NCI-H2171 treated with DMSO at 0.1 percent for 48 hours (cell line): ENCODE measurements at places on chromosomes 5 and 9.

DNA sequence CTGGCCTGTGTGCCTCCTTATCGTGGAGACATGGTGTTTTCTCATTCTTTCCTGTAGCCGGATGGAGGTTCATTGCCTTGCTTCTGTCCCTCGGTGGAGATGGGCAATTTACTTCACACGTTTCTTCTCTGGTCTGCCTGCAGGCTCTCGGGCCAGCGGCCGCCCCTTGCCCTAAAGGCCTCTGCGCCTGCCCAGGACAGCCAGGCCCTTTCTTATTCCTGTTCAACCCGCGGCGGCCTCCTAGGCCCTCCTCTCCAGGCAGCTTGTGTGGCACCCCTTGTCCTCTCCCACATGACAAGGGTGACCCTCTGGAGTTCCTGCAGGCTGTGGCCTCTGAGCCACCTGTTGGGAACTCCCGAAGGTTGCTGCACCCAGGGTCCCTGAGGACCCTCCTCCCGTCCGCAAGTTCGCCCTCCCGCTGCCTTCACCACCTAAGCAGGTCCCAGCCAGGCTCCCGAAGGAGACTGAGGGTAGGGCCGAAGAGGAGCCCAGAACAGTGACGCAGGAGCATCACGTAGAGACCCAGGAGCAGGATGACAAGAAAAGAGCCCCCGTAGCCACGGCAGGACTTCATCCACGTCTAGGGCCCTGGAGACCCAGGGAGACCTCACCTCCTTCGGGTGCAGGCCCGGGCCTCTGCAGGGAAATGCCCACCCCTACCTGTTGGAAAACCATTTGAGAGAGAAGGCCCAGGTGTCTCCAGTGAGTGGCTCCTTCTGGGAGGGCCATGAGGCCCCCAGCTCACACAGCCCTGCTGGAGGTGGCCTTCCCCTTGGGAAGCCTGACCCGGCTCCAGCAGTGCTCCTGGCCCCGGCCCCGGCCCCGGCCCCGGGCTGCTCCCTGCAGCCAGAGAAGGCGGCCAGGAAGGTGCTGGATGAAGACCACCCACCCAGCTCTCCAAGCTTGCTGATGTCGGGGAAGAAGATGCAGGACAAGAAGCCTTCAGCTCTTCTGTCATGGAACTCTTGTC is 291.4 kb downstream of the TLE4 start:
- no peak for DNase-seq

- DNase-seq = no peak
Measured at GRCh38 chr5:71912021-71912420, 192.9 kb downstream of the CARTPT start.

GRCh38 chr9:90854637-90855175 is 53.1 kb downstream of the SYK start:
- DNase-seq = peak; percentile 64

- no peak for DNase-seq
Measured at GRCh38 chr5:154368041-154368800, 77.6 kb upstream of the SAP30L start.

DNA sequence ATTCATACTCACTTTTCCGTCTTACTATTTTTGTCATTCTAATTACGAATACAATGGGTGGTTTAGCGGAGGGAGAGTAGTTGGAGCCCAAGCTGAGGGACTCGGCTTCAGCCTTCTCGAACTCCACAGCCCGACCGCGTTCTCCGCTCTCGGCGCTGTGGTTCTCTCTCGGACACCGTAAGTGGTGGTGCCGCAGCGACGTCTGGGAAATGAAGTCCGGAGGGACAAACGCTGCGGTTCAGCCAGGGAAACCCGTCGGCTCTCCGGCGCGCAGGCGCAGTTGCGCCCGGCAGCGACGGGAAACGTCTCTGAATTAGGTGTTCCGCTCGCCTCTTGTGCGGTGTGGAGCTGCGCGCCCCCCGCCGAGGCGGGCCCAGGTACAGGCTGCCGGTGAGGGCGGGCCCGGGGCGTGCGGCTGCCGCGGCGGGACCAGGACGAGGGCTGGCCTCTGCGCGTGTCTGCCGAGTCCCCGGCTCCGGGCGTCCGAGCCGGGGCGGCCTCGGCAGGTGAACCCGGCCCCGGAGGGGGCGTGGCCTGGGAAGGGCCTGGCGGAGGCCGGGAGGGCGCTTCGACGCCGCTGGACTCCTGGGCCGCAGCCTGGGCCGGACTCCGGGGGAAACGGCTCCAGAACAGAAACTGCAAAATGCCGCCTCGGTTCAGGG is at the start of gene ZNF879:
ZNF879 (plus strand) TSS at position 277 of the 662 bp plus-strand sequence. CDS start 1,201 bp downstream, outside the sequence.
- peak; percentile 77 for DNase-seq

GRCh38 chr9:85291266-85291665 is 450.5 kb downstream of the AGTPBP1 start:
- no peak for DNase-seq

DNA sequence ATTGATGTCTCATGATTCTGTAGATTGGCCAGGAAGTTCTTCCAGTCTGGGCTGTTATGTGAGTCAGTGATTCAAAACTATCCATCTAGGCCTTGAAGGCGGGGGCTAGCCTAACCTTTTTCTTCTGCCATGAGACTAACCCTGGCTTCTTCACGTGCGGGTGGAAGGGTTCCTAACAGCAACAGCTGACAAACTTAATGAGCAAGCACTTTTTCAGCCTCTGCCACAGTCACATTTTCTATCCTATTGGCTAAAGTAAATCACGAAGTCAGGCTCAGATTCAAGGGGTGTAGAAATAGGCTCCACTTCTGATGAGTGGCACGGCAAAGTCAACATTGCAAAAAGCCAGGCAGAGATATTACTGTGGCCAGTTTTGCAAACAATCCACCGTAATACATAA is 68.4 kb downstream of the STK32A start:
- DNase-seq = no peak

DNA sequence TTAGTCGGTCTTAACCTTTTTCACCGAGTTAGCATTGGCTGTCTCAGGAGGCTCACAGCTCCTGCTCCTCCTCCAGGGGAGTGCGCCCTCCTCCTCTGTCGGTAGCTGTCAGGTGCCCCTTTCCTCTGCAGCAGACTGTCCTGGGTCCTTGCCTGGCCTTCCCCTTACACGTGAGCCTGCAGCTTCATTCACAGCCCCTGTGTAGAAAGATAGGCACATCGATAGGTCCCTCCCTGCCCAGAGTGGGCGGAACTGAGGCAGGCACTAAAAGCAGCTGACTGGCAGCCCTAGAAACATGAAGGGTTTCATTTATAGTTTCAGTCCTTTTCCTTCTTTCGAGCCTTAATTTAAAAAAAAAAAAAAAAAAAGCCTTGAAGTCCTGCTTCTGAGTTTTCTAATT is 17.2 kb downstream of the TENT4A start:
- no peak for DNase-seq

- no peak for DNase-seq
Measured at GRCh38 chr5:72600391-72600981, 93.3 kb upstream of the ZNF366 start.

- DNase-seq = no peak
Measured at GRCh38 chr9:94693485-94694204, 32.9 kb upstream of the AOPEP start.

- no peak for DNase-seq
Measured at GRCh38 chr5:115386657-115387056, 90.2 kb upstream of the CCDC112 start.

DNA sequence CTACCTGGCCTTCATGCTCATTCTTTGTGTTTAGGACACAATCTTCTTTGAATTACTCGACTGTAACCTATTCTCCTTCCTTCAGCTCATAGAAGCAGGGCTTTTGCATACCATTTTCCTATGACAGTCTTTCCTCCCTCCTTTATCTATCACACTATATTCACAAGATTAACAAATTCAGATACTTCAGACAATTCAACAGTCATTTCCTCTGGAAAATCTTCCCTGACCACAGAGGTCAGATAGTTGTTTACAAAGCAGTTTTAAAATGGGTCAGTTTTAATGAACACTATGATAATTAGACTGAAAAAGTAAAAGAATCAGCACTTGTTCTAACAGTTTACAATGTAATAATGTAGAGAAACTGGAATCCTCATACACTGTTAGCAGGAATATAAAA is 4.3 kb downstream of the CAAP1 start:
- DNase-seq = no peak

DNA sequence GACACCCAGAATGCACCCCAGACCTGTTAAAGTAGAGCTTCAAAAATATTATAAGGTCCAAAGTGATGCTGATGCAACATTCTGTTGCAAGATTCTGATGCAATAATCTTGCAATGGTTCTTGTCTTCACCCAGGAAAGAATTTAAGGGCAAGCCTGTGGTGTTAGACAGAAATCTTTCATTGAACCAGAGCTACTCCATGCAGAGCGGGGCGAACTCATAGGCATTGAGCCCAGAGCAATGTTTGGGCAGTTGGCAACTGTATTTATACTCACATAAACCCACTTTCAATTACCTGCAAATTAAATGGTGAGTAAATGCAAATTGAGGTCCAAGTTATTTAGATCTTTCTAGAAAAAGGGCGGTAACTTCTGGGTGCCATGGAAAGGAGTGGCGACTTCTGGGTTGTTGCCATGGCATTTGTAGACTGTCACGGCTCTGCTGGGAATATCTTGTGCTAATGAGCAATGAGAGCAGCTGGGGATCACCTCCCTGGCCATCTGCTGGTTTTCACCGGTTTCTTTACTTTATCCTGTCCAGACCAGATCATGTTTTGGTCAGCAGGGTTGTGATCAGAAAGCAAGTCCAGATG is 163.4 kb downstream of the ICE1 start:
- DNase-seq = no peak
